ENCODE measurements at places on chromosomes 1 and 21.

DNA sequence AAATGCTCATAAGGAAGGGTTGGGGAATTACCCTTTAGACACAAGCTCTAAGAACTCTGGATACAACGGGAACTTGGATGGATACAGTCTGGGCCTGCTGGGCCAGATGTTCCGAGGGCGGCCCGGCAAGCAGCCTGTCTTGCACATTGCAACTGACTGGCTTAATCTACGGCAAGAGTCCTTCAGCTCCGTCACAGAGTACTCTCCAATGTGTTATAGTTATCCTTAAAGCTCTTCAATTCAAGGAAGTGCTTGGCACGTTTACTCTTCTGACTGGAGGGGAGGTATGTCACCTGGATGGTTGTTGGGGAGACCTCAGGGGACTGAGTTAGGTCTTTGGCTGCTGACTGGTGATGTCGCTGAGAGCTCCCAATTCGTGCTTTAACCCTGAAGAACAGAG, 1.1 kb upstream of the CFAP141 start:
- no peak for DNase-seq

DNA sequence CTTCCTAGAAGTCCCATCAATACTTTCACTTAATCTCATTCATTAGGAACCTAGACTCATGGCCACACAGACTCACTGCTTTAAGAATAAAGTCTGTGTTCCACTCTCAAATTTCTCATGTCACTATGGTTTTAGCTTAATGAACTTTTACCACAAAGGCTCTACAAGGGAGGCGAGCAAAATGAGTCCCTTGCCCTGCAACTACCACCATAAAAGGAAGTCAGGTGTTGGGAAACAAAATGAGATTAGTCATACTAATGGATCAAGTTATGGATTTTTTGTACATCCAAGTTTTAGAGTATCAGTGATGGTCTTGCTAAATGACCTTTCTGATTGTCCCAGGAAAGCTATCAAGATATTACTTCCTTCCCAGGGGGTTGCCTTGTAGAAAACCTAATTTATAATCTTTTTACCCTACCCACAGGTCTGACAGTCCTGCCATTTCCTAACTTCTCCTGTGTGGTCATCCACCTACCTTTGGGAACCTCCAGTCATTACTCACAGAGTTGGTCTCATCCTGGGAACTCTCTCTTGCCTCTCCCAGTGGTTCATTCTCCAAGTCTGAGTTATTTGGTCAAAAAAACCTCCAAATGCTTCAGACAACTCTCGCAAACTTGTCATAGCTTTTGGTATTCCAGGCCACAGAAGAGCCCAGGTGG, 51.8 kb upstream of the SLC16A1 start:
- DNase-seq, result no peak

GRCh38 chr21:25936776-25937175, 202.0 kb downstream of the GABPA start:
- DNase-seq, result no peak

DNA sequence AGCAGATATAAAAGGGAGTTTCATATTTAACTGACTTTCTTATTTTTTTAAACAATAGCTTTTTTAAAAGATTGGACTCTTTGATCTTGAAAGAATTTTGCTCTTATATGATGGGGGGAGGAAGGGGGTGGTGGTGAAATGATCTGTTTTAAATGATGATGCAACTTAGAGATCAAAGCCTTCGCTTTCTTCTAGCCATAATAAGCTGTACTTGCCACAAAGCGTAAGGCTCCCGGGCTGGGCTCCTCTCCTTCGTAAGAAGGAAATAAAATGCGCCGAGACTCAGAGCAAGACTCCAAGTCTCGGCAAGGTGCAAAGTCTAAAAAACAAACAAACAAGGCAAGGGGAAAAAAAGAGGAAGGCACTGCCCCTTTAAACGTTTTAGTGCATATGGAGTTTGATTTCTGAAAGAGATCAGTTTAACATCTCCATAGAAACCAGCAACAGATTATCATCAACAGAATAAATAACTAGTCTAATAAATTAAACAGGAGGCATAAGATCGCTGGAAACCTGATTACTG, 3.3 kb downstream of the CASZ1 start:
- no peak for DNase-seq

- DNase-seq, result no peak
Measured at GRCh38 chr21:44820851-44821250, 3.0 kb upstream of the SUMO3 start.

DNA sequence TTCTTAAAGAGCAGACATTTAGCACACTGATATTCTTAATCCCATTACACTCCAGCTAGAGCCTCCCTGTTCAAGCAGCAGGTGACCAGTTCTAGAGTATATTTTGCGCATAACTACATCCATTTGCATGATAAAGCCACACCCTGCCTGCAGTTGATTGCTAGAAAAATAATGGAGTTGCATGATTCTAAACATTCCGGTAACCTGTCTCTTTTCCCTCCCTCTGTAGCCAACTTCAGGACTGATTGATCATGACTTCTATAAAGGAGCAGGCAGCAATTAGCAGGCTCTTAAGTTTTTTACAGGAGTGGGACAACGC, 14.9 kb downstream of the ARMH1 start:
- DNase-seq, result no peak

DNA sequence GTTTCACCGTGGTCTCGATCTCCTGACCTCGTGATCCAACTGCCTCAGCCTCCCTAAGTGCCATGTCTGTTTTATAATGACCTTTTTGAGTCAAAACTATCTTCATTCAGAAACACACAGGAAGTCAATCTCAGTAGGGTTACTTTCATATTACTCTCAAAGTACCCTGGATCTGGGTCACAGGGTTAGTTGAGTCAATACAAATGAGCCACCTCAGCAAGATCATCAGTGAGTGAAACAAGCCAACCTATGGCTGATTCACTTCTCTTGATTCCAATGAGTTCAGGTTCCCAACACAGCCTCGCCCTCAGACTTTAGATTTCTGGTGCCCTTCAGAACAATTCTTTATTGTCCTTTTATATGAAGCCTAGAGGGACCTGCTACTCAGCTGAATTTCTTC, 76.9 kb downstream of the ZC3H11B start:
- no peak for DNase-seq

GRCh38 chr1:222588135-222588534, 1.6 kb downstream of the TAF1A start:
- DNase-seq, result no peak

DNA sequence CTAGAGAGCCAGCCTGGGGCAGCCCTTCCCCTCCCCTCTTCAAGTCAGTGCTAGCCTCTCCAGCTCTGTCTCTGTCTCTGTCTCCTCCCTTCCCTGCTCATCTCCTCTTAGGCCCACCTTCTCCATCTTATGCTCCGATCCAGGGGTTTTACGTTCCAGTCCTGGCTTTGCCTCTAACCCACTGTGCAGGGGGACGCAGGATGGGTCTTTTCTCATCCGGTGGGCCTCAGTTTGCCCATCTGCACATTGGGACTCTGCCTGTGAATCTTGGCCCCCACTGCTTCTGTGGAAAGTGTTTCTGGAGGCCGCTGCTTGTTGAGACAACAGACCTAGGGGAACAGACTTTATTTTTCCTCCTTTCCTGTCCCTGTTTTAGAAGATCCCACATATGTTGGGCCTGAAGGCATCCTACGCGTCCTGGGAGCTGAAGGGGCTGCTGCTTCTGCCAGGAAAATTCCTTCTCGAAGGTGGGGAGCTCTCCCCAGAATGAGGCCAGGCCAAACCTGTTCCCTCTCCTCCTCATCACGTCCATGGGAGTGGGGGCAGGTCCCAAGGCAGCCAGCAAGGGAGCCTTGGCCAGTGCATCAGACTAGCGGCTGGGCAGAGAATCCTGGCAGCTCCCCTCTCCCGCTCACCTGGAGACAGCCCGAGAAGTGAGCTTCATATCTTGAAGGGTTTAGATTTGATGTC, 99.5 kb upstream of the CSF3R start:
- no peak for DNase-seq

- DNase-seq, result no peak
Measured at GRCh38 chr1:218967836-218968235, 205.8 kb upstream of the LYPLAL1 start.

All from RWPE1 (cell line).